Stimulated activated CD4-positive, alpha-beta T cell treated with anti-CD3 and anti-CD28 coated beads, Interleukin-12 subunit alpha, Interleukin-12 subunit beta, amount 100 ng/mL, for 24 hours (primary cell): ENCODE measurements at places on chromosomes 3 and 15.

DNA sequence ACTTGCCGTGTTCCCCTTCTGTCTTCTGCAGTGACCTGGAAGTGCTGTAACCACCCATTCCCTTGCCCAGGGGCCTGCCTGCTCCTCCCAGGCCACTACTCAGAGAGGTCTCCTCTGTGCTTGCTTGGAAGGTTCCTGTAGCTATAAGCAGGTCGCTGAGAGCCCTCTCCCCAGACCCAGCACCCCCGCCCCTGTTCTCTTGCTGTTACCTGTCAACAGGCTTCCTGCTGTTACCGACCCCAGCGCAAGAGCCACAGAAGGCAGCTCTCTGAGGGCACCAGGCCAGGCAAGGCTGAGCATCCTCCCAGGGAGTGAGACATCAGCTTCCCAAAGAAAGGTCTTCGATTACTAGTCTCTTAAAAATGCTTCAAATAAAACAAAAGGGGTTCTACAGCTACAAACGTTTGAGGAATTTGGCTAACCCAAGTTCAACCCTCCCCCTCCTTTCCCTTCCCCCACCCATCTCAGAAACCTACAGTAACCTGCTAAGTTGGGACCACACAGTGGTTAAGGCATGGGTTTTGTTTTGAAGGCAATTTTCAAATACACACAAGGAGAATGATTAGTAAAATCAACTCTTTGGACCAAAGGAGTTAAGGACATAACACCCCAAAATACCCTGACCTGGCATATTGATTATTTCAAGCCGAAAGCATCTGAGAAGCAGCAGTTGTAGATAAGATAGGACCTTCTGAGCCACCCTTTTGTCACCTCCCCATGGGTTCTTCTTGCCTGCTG is 74.9 kb upstream of the MFGE8 start:
- no peak for DNase-seq

DNA sequence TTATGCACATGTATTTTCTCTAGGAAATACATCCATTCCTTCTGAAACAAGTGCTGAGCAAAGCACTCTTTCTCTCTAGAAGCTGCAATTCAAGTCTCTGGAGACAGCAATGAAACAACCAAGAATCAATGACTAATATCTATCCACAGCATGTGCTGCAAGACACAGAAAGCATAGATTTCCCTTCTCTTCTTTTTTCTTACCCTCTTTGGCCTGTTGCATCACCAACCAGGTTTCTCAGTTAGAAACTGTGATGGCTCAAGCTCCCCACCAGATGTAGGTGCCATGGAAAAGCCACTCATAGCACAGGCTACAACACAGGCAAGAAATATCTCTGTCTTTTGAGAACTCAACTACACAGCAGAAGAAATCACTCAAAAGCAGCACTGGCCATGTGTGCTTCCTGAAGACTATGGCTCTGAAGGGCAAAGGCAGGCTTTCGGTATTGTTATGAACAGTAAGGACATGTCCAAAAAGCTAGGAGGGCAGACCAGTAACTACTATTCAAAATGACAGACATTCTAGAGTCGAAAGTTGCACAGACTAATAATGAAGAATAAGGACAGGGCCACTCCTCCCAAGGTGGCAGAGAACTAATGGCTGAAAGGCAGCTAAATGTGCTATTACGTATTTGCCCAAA is 15.5 kb downstream of the ZDHHC3 start:
- DNase-seq: no peak

- DNase-seq: no peak
Measured at GRCh38 chr3:64352639-64352992, 127.3 kb upstream of the PRICKLE2 start.

GRCh38 chr3:96986241-96986640 is 171.8 kb downstream of the EPHA6 start:
- DNase-seq: no peak

DNA sequence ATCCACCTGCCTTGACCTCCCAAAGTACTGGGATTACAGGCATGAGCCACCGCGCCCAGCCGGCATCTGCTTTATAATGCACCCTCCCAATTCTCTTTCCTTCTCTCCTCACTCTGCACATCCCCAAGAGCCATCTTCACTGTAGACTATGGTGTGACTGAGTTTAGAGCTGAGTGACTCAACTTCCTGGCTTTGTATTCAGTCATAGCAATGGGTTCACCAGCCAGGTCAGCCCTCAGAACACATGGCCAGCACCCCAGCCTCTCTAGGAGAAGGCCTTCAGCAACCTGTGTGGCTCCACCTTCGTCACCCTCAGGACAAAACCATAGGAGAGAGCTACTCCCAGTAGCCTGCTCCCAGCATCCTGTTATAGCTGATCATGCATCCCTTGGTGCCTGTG is 33.0 kb downstream of the ARID3B start:
- DNase-seq: no peak

- peak; percentile 33 for DNase-seq
Measured at GRCh38 chr15:56869573-56869972, 48.9 kb upstream of the TCF12 start.

- DNase-seq: no peak
Measured at GRCh38 chr3:61572879-61573278, 11.5 kb downstream of the PTPRG start.

GRCh38 chr3:16300881-16301359 is 35.9 kb downstream of the OXNAD1 start:
- DNase-seq: no peak

DNA sequence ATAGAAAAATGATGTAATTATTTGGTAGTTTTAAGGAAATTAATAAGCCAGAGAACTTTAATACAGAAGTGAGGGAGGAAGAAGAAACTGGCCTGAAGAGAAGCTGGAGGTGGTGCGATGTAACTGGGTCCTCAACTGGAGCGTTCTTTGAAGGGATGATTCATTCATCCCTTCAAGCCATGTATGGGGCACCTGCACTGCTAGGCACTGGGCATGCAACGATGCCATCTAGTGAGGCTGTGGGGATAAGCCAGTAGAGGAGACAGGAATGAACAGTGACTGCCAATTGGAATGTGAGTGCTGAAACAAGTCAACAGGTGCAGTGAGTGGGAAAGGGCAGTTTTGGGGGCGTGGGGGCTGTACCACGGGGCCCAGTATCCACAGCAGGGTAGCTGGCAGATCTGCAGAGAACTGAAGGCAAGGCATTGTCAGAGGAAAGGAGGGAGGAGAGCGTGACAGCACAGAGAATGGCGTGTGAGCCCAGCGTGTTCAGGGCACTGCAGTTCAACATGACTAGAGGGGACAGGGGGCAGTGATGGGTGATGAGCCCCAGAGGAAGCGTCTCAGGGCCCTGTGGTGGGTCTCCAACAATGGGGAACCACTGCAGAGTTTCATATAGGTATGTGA is 3.8 kb upstream of the KIF23 start:
- DNase-seq: no peak

DNA sequence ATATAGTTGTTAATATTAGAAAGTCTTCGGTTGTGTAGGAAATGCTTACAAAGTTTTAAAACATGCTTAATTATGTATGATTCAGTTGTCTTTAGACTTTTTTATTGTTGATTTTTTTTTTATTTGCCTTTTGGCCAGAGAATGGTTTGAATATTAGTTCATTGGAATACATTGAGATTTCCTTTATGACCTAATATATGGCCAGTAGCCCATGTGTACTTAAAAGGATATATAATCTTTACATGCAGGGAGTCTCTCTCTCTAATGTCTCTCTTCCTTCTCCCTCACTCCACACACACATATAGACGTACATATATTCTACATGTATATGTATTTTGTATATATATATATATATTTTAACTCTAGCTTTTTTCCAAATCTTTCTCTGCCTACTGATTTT is 67.3 kb upstream of the SKIL start:
- DNase-seq: no peak

- no peak for DNase-seq
Measured at GRCh38 chr3:98185180-98185579, 18.7 kb downstream of the OR5H15 start.

DNA sequence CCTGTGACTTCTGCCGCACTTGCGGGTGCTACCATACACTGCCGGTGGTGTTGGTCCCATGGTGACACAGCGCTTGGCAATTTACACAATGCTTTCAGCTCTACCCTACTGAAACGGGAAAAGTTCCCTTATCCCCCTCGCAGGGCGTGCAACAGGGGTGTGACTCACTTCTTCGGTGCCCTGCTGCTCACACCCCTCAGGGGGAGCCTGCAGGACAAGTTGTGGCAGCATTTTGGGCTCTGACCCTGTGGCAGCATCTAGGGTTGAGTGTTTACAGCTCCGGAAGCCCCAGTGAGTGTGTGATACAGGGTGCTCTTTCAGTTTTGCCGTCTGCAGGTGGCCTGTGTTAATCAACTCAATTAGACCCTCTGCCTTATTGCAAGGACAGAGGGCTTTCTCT is 324.7 kb upstream of the RGMA start:
- DNase-seq: no peak
